ENCODE measurements at places on chromosomes 3 and 15.

DNA sequence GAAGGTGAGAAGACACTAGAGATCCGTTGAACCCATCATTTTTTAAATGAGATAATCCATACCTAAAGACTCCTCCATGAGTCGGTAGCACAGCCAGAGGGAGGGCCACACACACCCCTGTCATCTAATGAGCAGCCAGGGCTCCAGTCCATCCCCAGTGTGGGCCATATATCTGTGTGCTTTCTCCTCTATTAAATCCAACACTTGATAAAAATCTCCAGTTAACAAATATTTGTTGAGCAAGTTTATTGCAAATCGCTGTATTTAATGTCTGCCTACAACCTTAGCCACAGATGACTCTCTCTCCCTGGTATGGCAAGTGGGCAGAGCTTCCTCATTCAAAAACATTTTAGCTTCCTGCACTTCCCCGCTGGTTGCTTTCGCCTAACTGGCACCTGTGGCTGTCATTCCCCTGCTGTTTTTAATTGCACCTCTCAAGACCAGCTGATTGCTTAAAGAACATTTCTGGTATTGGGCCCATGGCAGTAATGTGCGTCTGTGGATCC lies 82.8 kb downstream of the SMAD3 start:
- peak; percentile 15 for DNase-seq

DNA sequence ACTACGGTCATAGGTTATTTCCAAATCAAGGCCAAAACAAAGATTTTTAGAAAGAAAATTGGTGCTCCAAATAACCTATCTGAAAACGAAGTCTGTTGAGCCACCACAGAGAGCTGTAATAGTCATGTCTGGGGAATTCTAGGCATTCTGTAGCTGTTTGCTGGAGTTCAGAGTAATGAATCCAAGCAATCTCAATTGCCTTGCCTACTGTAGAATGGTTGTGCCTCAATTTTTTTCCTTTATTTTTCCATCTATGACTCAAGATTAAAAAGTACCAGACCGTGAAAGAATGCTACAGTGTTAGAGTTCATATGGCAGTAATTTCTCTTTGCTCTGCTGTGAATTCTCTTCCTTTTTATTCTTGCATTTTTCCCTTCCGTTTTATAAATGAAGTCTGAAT lies 1007.2 kb upstream of the ALCAM start:
- no peak for DNase-seq

GRCh38 chr3:5787861-5788488 lies 600.5 kb downstream of the EDEM1 start:
- DNase-seq, result no peak

- DNase-seq, result no peak
Observed at GRCh38 chr3:171522651-171523050, 62.4 kb upstream of the TNIK start.

- DNase-seq, result no peak
Observed at GRCh38 chr3:6779140-6779539, 81.8 kb upstream of the GRM7 start.
